ENCODE measurements at places on chromosomes 6 and 20.

DNA sequence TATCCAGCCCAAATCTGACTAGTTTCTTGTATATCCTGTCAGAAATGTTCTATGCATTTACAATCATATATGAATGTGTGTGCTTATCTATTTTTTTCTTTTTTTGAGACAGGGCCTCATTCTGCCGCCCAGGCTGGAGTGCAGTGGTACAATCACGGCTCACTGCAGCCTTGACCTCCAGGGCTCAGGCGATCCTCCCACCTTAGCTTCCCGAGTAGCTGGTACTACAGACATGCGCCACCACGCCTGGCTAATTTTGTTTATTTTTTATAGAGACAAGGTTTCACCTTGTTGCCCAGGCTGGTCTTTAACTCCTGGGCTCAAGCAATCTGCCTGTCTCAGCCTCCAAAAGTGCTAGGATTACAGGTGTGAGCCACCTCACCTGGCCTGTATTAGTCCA lies 3.0 kb upstream of the RAB44 start:
- no peak for DNase-seq

DNA sequence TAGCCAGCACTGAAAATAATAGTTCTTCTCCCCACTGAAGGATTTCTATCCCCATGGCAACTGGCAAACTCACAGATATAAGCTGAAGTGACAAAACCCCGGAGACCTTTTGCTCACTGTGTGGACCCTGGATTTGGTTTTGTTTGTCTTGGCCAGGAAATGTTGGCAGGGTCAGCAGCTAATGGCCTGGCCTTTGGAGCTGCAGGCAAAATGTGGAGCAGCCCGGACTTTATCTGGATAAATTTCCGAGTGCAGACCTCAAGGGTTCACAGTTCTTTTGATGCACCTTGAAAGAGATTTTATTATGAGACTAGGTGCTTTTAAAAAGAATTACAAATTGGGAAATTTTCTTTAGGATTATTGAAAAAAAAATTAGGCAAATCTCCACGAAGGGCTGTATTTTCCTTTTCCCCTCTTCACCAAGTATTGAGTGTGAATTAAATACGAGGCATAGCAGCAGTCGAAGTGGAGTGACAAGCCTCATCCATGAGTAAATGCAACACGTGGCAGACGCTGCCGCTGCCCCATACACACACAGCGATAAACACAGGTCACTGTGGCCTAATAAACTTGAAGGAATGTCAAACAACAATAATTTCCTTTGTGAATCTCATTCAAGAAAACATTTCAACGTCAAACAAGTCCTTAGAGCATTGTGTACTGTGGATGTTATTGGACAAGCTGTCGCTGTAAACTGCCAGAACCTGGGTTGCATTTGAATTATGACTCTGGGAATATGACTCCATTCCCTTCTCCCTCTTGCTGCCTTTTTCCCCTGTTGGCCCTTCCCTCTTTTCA lies 35.1 kb upstream of the CCN6 start:
- no peak for DNase-seq

- no peak for DNase-seq
These were observed 108.7 kb upstream of the TMEM170B start for GRCh38 chr6:11428895-11429294.

DNA sequence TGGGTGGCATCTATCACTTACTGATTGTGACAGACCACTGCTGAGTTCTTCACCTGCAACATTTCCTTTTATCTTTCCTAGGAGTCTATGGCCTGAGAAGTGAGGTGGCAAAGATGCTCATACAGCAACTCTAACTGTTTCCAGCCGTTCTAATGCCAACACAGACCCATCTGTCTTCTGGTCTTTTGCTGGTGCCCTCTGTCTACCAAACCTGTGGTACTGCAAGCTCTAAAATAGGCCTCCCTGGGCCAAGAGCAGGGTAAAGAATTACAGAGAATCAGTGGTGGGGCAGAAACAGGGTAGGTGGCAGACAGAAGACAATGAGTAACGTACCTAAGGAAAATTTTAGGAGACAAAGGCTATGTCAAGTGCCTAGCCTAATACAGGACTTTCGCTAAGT lies 611.0 kb upstream of the FLRT3 start:
- DNase-seq, result no peak

- DNase-seq, result no peak
These were observed 98.2 kb downstream of the PSMG4 start for GRCh38 chr6:3356824-3357420.

DNA sequence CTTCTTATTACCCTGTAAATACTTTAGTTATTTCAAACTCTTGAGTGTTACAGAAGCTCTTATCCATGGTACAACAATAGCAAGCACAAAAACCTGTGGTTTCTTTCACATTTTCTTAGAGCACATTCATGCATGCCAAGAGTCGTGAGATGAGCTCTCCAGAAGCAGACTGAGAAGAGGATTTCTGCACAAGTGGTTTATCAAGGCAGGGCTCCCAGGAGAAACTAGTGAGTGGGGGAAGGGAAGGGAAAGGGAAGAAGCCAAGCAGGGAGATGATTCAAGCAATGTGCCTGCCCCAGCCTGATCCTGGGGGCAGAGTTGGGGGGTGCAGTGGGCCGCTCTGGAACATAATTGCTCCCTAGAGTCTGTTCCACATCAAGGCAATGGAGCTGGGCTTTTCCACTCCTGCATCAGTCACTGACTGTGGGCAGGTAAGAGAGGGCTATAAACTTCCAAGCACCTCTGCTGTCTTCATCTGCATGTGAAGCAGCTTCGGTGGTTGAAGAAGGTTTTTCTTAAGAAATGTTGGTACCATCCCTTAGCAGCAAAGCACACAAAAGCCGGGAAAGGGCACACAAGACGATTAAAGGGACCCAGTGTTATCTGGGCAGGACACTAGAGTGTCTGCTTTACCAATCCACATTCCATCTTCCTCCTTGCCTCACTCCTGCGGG lies 152.1 kb downstream of the PLCB4 start:
- DNase-seq, result no peak

GRCh38 chr6:118649918-118650581 lies 1.3 kb downstream of the CEP85L start:
- DNase-seq, result no peak

- DNase-seq, result no peak
These were observed 2.7 kb downstream of the EYA4 start for GRCh38 chr6:133243723-133244305.

DNA sequence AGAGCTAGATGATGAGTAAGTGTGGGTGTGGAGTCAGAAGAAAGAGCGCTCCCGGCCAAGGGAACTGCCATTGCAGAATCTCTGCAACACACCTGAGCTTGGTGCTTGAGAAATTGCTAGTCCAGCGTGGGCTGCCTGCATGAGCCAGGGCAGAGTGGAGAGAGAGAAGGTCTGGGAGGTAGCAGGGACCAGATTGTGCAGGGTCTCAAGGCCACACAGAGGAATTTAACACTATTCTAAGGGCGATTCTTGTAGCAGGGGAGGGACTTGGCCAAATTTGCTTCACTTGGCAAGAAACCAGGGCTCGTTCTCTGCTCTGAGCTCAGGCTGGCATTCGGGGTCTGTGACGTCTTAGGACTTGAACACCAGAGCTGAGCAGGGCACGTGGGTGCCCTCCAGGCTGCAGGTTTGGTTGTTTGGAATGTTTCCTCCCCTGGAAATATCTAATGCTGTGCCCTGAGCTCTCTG lies 53.5 kb downstream of the BCAS4 start:
- DNase-seq, result no peak

GRCh38 chr6:37209461-37210205 lies 39.7 kb downstream of the PIM1 start:
- no peak for DNase-seq

- DNase-seq, result no peak
These were observed 216.5 kb upstream of the TENT5A start for GRCh38 chr6:81969011-81969410.

DNA sequence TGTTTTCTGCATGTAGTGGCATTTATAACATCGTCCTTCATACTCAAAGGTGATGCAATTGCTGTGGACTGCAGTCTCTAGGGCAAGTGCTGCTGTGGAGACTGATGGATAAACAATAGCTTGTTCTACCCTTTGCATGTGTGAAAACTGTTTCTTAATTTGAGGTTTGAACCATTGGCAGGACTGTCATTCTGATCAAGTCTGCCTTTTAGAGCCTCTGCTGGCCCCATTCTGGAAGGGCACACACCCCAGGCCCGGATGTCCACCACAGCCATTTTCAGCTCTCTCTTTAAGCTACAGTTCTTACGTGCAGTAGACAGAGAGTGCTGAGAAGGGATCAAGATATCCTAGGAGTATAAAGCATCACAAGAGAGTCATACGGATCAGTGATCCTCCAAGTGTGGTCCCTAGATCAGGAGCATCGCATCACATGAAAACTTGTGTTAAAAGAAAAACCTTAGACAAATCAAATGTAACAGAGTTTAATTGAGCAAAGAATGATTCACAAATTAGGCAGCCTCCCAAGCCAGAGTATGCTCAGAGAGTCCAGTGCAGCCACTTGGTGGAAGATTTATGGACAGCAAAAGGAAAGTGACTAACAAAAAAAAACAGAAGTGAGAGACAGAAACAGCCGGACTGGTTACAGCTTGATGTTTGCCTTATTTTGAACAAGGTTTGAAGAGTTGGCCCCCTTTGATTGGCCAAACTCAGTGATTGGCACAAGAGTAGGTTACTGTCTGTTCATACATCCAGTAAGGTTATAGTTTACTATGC lies 52.0 kb downstream of the FRK start:
- DNase-seq, result no peak

DNA sequence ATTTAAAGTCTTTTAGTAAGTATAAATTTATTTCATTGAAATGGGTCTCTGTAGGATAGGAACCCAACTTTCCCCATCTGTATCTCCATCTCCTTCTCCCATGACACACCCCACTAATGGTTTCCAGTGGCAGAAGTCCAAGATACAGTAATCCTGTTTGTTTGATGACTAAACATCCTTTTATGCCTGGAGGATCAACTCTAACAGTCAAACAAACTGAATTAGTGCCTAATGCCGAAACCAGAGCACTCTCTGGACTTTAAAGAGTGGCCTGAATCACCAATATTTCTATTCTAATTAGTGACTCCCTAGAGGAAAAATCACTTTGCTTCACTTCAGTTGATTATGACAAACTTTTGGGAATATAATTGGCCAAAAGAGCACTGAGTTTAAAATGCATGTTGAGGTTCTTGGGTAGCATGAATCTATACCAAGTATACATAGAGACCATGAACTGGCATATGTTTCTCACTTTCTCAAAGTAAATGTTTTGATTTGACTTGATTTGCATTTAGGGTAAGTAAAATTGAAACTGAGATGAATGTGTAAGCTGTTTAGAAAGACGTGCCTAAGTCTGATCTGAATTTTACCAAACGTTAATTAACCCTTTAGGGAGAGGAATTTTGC lies 776.4 kb upstream of the NRSN1 start:
- no peak for DNase-seq

- peak; percentile 54 for DNase-seq
These were observed 2.8 kb downstream of the VSX1 start for GRCh38 chr20:25079171-25079570.

GRCh38 chr20:6576726-6577125 lies 190.8 kb upstream of the BMP2 start:
- no peak for DNase-seq

DNA sequence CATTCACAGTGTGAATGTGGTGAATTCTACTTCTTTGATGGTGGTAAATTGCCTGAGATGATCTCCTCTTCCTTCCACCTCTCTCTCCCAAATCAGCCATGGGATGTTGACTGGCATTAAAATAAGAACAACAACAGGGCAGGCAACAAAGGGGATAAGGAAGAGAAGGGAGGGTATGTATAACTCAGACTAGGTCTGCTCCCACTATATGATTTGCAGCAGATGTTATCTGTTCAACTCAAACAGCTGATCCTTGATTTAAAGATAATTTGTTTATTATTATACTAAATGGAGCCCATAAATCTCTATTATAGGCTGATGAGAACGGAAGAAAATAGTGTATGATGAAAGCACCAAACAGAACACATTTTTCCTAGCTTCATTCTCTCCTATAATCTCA lies 262.0 kb downstream of the BTBD3 start:
- DNase-seq, result no peak

GRCh38 chr20:34045294-34045693 lies 51.6 kb downstream of the RALY start:
- DNase-seq, result no peak

- no peak for DNase-seq
These were observed 79.6 kb upstream of the AHI1 start for GRCh38 chr6:135577059-135577538.

DNA sequence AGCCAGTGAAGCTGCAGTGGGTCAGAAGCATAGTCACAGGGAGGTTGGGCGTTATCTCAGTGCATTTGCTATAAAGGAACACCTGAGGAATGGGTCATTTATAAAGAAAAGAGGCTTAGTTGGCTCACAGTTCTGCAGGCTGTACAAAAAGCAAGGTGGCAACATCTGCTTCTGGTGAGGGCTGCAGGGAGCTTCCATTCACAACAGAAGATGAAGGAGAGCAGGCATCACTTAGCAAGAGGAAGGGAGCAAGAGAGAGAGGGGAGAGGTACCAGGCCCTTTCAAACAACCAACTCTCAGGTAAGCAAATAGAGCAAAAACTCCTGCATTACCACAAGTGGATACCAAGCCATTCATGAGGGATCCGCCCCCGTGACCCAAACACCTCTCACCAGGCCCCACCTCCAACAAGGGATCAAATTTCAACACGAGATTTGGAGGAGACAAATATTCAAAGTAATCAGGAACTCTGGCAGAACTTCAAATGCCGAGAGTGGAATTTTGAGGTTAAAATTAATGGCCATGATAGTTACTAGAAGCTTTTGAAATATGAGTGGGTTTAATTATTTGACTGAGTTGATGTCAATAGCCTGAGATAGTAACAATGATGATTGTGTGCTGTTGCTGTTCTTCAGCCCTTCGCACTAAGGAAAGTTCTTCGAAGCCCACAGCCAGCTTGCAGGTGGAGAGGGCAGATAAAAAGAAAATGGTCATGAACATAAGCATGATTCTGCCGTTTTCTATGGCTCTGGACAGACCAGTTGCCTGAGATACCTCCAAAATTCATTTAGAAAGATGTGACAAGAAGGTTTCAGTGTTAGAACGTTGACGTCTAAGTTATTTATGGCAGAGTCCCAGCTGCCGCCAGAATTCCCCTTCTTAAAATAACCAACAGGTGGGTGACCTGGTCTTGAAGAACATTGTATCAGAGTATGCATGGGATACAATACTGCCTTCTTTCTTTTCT lies 55.3 kb upstream of the ADTRP start:
- no peak for DNase-seq

GRCh38 chr6:107458672-107459282 lies 587 bp downstream of the PDSS2 start:
- no peak for DNase-seq

- no peak for DNase-seq
These were observed 95.5 kb upstream of the VGLL2 start for GRCh38 chr6:117169781-117170281.

GRCh38 chr20:31927627-31928159 lies 24.2 kb downstream of the PDRG1 start:
- no peak for DNase-seq

Measured in vagina (tissue), 2 donors.